Glutamatergic neuron (in vitro differentiated cells): ENCODE measurements at places on chromosomes 4 and X. TPM values are rescaled to one million over a fixed set of nuclear protein-coding genes. Genes with fewer than 3 reads are reported as not detected.

DNA sequence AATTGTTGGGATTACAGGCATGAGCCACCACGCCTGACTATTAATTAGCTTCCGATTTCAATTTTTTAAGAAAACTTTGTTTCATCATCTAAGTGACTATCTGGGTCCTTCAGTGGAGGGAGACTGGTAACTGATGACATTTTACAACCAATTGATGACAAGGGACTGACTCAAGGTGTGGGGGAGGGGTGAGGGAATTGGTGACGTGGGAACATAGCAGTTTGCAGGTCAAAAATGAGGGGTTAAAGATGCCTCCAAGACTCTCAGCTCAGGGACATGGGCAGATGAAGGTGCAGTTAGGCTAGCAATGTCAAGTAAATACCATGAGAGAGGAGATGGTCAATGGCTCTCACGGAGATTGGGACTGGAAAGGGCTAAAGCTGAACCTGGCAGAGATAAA, 5.7 kb upstream of the FAM9C start:
- no peak for DNase-seq

GRCh38 chr4:102564399-102565059, 63.4 kb downstream of the NFKB1 start:
- no peak for DNase-seq

Gene CT83
- not detected for total RNA-seq

Gene RPS6KA6
- 36.0 TPM for total RNA-seq

Gene STBD1
- total RNA-seq: 15.9 TPM

DNA sequence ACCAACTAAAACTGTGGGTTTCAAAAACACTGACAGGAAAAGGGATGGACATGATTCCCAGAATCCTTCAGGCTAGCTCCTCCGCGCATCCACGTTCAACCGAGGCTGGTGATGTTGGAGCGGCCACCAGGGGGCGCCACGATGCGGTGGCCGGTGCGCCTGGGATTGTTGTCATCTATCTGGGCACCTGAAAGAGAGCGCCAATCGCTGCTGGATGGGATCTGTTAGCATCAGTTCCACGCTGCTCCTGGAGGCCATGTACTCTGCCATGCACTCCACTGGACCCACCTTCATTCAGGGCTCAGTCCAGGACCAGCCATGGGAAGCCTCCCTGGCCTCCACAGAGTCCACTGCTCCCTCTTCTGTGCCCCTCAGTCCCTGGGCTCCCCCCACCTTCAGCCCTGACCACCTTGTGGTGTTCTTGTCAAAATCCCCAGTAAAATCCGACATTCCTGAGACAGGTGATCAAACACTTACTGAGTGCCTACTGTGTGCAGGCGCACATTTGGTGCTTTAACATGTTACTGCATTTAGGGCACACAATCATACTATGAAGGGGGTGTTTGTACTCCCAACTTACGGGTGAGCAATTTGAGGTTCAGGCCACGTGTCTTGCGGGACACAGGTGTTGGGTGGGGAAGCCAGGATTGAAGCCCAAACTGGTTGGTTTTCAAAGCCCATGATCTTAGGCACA, 71.1 kb downstream of the CRMP1 start:
- DNase-seq: peak; percentile 70

DNA sequence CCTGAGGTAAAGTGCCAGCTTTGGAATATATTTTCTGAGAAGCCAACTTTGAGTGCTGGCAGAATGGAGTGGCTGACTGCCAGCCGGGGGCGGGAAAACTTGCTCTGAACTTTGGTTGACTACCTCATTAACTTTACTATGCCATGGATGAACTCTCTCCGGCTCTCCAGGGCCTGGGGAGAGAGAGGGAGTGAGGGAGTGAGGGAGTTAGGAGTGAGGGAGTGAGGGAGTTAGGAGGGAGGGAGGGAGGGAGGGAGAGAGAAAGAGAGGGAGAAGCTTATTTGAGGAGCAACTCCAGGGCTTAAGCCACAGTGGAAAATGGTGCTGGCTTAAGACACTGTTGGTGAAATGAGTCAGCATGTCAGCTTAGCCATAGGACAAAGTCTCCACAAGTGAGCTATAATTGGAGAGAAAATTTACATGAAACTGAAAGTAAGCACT, 280.9 kb upstream of the RPS6KA3 start:
- no peak for DNase-seq

Gene KCNE5
- total RNA-seq: 1.6 TPM
